Cardiac fibroblast (primary cell): ENCODE measurements at places on chromosomes 3 and 15.

- peak; percentile 27 for DNase-seq
Observed at GRCh38 chr15:60797444-60798040, 318.6 kb upstream of the ICE2 start.

GRCh38 chr15:82986442-82986780 lies 401 bp downstream of the RAMAC start:
- peak; percentile 30 for DNase-seq

GRCh38 chr3:183253528-183254486 lies 754 bp downstream of the B3GNT5 start:
- DNase-seq: peak; percentile 73

- peak; percentile 96 for DNase-seq
Observed at GRCh38 chr15:33126559-33127290, 67.8 kb downstream of the FMN1 start.

- peak; percentile 15 for DNase-seq
Observed at GRCh38 chr3:152622811-152623167, 212.1 kb upstream of the P2RY1 start.

DNA sequence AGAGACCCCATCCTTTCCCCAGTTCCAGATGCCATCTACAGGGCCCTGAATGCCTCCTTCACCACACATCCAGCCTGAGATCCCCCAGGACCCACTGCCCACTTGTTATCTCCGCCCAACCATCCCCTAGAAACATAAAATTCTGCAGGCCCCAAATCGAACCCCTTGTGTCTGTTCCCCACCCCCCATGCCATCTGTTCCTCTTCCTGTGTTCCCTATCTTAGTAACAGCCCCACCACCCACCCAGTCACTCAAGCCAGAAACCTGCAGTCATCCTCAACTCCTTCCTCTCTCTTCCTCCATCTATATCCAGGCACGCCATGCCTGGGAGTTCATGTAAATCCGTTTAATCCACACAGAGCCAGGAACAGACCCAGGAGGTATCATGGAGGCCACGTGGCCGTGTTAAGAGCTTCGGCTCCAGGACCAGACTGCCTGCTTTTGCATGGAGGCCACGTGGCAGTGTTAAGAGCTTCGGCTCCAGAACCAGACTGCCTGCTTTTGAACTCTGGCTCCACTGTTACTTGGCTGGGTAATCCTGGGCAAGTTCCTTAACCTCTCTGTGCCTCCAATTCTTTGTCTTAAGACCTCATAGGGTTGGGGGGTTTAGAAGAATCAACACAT lies 4.8 kb downstream of the CSRNP1 start:
- no peak for DNase-seq

DNA sequence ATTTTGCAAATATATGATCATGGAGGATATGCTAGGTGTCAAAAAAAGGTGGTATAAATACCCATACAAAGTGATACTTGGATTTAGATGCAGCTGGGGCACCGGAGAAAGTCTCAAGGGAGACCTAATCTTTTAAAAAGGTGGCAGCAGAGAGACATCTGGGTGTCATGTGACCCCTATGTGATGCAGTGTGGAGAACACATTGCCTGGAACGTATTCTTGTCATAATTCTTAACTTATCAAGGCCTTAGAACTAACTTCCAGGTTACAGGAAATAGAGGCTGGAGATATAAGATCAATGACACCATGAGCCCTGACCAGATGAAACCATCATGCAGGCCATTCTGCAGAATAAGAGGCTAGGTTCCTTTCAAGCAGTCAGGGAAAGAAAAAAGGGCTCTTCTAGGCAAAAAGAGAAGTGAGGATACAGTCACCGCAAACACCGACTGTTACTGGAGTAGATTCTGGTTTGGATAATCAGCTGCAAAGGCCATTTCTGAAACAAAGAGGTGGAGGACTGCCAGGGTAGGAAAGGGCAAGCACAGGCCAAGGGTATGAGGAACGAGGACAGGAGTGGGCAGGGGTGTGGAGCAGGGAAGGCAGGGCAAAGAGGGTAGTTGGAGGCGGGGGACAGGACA lies 100.6 kb downstream of the OXNAD1 start:
- no peak for DNase-seq

- DNase-seq: peak; percentile 85
Observed at GRCh38 chr3:80232760-80233159, 465.0 kb upstream of the ROBO1 start.

- DNase-seq: peak; percentile 98
Observed at GRCh38 chr15:70892002-70892911, at the start of the genes LRRC49 and THAP10. Gene LRRC49 (plus strand): TSS chr15:70892826. CDS start chr15:70892895, 69 bp downstream. Gene THAP10 (minus strand): TSS chr15:70892433. CDS start chr15:70892272, 161 bp downstream.
